Left renal pelvis (tissue), 4 donors: ENCODE measurements at places on chromosomes 2 and 18.

DNA sequence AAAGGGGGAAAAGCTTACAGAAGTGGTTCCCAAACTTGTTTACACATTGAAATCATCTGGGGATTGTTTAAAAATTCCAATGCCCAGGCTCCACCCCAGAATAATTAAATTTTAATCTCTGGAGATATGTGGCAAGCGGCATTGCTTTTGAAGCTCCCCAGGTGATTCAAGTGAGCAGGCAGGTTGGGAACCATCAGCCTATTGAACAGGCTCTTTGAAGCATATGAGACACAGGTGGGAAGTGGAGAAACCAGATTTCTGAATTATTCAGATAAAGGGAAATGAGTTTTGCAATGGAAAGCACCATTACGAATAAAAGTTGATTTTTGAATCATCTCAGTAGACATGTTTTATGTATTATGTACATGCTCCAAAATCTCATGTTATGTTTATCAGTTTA lies 57.6 kb upstream of the NOSTRIN start:
- DNase-seq, result no peak

DNA sequence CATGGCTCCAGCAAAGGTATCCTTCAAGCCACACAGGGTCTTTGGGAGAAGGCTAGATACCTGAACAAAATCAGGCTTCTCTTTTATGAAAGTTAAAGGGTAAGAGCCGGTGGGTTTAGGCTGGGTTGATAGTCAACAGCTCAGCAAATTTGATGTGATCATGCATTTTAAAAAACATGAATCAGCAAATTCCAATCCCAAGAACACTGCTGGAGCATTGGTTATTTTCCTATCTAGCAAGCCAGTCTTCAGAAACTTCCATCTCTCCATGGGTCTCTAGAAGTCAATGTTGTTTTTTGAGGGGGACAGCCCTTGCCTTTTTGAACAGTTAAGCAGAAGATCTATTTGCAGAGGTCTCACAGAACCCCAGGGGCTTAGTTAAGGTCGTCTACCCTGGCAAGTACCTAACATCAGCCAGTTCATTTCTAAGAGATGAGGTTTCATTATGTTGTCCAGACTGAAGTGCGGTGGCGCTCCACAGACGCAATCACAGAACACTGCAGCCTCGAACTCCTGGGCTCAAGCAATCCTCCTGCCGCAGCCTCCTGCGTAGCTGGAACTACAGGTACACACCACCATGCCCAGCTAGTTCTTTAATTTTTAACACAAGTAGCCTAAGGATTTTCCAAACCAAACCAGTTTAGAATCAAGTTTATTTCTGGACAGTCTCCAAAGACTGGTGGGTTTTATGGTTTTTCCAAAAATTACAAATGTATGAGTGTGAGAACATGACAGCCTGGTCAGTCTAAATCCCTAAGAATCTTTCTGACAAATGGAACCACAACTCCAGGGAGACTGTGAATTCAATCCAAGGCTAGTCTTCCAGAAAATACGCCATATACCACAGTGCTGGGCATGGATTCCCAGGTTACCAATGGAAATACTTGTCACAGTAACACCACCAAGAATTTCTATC lies 4.1 kb upstream of the ZCCHC2 start:
- DNase-seq, result no peak

GRCh38 chr2:241445426-241445825 lies 63.0 kb downstream of the STK25 start:
- DNase-seq, result no peak

- no peak for DNase-seq
These were observed 48.1 kb upstream of the CTIF start for GRCh38 chr18:48490641-48491293.

DNA sequence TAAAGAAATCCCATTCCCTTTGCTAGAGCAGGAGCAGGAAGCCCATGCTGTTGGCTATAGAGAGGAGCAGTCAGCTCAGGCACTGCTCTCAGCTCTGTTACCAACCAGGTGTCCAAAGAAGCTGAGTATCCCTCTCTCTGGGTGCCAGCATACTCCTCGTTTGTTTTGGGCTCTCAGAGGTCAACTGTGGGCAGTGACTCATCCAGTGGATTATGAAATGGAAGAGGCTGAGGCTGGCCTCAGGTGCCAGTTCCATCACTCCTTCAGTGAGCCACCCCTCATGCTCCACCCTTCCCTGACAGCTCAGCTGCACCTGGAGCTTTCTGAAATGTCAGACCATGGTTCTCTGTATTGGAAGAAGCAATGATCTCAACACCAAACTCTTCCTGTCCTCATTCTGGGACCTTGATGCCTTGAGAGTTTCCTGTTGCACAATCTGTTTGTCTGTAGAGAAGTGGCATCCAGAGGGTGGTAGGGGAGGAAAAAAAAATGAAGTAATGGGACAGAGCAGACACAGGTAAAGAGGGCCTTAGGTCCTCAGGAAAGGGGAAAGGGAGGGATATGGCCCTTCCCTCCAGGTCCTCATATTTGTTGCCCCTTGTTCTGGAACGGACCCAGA lies 31.2 kb upstream of the EN1 start:
- DNase-seq, result no peak

DNA sequence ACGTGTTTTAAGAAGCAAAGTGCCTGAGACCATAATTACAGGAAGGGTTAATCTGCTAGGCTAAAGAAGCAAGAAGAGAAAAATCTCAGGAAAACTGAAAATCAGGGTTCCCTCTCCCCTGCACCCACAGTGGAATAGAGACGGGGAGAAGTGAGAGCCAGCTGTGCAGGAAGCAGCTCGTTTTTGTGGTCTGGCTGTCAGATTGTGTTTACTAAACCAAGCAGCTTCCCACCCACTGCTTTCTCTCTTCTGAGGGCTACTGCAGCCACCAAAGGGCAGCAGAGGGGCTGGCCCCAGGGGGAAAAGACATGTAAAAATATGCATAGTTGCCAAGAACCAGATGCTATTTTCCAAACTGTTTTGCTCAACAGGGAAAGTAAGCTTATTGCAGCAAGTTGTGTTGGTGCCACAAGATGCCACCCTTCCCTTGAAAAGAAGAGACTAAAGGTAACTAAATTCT lies 72.6 kb upstream of the THUMPD2 start:
- no peak for DNase-seq

DNA sequence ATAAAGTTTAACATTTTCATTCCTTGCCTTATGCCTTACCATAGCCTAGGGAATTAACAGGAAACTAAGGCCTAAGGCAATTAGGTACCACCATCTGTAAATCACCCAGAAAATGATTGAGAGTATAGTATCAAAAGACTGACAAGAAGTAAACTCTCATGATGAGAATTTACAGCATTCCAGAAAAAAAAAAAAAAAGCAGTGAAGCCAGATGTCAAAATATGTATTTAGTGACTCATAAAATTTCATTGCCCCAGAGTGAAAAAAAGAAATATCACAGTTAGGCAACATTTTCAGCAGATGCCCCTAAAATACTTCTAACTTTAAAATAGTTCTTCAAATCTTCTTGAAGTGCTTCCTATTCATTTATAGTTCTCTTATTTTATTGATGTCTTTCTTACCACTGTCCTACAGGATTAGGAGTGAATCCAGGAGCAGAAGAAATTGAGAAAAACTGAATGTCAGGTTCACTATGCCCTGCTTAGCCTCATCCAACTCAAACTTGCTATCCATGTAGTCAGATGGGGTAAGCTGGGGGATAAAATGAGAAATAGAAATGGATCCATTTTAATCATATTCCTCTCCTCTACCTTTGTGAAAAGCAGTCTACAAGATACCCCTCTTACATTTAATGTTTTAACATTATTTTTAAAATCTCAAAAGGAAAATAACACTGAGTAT lies 57.3 kb upstream of the TANK start:
- no peak for DNase-seq

DNA sequence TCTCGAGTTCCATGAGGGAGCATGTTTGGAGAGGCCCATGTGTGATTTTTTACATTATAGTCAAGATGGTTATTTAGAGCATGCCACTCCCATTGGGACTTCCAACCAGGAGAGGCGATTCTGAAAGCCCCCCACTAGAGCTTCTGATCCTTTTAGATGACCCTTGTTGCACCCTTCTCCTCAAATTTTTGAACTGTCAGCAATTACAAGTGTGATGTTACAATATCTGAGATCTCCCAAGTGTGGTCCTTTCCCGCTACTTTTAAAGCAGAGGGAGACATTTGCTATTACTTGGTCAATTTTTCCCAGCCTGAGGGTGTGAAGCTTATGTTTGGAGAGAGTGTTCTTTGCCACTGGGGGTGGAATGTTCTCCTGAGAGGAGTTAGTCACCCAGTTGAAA lies 16.7 kb upstream of the PTH2R start:
- DNase-seq, result no peak

GRCh38 chr2:21710031-21710430 lies 586.3 kb downstream of the TDRD15 start:
- no peak for DNase-seq

DNA sequence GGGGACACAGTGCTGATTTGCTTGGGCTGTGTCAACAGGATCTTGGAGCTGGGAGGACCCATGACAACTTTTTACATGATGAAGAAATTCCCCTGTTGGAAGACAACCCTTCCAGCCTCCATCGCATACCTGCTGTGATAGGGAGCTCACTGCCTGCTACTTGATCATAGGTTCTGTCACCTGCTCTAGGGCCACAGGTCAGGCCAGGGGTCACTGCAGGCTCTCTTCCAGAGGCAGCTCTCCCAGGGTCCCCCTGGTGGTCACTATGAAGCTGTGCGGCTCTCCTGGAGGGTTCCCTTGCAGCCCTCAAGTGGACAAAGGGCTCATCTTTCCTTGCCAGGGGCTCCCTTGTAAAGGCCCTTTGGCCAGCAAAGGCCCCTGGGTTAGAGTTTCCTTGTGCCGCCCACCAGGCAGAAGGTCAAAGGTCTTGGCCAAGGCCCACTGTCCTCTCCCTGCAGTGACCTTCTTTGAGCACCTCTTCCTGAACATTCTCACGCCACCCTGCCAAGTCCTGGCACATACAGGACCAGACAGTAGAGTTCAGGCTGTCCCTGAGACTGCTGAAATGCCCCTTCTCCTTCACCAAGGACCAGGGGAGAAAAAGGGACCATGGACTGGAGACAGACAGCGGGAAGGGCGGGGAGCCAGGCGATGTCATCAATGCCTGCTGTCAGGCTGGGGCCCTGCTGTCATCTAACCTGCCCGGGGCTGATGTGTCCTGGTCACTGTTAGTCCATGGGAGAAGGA lies 345.1 kb downstream of the DYSF start:
- no peak for DNase-seq

DNA sequence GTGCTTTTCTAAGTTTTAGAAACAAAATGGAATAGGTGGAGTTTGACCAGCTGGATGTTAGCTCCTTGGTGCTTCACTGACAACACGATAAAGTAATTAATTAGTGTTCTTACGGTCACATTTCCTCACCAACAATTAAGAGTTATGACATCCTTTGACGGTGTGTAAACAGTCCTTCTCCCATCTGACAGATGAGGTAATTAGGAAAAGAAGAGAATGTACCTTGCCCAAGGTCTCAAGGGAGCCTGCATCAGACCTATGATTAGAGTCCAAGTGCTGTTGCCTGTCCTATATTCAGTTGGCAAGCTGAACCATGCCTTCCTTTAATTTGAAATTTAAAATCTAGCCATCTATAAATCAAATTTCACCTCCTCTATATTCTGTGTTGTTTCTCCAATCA lies 48.3 kb upstream of the STK17B start:
- no peak for DNase-seq

GRCh38 chr2:49812730-49813129 lies 658.4 kb upstream of the FSHR start:
- DNase-seq, result no peak

- no peak for DNase-seq
These were observed 87.3 kb upstream of the SPHKAP start for GRCh38 chr2:228268756-228269155.
